ENCODE measurements at places on chromosomes 1 and 21.

- DNase-seq = no peak
Observed at GRCh38 chr1:34714386-34714785, 40.5 kb upstream of the GJB5 start.

DNA sequence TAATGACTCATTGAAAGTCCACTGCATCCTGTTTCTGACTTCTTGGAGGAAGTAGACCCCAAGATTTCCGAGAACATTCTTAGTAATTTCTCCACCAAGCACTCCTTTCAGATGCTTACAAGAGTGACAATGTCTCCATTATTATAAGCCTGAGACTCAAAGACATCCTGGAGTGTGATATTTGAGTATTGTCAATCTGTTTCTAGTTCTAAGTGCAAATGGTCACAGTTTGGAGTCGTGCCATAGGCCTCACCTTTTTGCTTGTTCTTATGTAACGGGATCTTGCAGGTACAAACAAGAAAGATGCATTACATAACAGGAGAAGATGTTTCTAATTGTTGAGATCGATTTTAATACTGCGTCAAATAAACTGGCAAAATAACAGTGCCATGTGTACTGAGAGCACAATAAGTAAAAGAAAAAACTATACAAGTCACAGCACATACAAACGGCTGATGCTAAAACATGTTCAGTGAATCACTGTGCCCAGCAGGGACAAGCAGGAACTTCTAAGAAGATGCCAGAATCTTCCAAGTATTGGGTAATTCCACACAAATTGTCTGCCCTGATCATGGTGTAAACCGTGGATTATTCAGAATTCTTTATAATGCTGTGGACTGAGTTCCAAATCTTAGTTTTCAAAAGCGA, 54.1 kb downstream of the CD2 start:
- no peak for DNase-seq

DNA sequence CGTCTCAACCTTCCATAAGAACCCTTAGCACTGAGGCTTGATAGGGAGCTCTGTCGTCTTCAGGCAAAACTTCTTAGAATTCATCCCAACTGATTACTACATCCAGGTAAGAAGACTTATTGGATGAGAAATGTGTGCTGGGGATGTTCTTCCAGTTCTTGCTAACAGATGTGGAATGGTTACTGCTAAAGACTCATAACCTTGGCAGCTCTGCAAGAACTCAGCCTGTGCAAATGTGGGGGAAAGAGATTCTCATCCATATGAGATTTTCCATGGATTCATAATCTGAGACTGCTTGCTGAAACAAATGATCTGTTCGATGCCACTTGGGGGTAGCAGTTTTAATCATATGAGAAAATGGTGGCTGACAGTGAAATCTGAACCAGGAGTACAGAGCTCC, 48.2 kb downstream of the NTPCR start:
- no peak for DNase-seq

- DNase-seq = no peak
Observed at GRCh38 chr1:77416692-77417450, 135.1 kb downstream of the AK5 start.

DNA sequence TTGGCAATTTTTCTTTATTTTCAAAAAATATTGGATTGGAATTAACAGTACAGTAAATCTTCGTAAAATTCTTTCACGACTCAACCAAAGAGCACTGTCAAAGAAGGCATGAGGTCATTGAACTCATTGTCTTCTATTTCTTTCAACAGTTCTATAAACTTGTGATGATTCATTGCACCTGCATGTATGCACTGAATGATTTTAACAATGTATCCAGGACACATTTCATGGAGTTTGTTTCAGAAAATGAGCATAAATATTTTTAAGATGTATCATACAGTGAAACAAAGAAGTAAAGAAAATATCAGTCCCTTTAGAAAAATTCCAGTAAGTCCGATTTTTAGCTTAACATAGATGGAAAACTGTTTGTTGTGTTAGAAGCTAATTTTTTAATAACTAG, 33.6 kb upstream of the CD34 start:
- no peak for DNase-seq

DNA sequence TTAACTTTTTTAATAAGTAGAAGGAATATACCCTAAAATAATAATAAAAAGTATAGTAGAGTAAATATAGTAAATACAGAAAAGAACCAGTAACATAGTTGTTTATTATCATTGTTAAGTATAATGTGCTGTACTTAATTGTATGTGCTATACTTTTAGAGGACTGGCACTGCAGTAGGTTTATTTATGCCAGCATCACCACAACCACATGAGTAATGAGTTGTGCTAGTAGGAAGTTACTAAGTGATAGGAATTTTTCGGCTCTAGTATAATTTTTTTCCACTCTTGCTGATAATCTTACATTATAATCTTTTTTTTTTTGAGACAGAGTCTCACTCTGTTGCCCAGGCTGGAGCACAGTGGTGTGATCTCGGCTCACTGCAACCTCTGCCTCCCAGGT, 71.6 kb downstream of the IVNS1ABP start:
- no peak for DNase-seq

- DNase-seq = no peak
Observed at GRCh38 chr1:203643213-203644045, 16.8 kb downstream of the ATP2B4 start.

GRCh38 chr21:35840197-35840799, 220.0 kb downstream of the SETD4 start:
- DNase-seq = peak; percentile 25

DNA sequence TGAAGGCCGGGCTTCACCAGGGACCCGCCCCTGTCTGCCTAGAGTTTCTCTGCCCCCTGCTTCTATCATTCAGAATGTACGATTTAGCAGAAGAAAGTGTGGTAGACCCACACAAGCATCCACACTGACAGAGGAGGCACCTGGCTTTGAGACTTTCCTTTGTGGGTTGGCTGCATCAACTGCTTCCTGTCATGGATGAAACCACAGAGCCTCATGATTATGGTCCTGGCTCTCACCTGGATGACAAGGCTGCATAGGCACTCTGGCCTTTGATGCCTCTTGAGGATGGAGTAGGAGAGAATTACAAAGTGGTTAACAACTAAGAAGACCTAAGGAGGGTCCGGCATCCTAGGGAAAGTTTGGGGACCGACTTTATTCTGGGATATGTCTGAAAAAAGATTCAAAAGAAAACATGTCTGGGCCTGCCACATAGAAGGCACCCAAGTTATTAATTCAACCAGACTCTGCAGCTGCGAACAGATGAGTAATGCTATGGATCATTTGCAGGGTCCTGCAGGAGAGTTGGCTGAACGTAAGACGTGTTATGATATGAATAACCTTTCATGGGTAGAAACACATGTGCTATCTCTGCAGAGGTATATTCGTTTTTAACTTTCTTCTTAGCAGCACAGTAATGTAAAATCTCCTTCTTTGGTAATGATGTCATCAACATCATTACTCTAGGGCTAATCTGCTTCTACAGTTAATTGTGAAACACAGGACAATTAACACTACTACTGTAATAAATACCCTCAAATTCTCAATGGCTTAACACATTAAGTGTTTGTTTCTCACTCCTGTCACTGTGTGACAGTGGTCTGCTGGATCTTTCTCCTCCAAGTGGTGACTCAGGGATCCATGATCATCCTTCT, 136.2 kb downstream of the SLC35F3 start:
- DNase-seq = no peak

DNA sequence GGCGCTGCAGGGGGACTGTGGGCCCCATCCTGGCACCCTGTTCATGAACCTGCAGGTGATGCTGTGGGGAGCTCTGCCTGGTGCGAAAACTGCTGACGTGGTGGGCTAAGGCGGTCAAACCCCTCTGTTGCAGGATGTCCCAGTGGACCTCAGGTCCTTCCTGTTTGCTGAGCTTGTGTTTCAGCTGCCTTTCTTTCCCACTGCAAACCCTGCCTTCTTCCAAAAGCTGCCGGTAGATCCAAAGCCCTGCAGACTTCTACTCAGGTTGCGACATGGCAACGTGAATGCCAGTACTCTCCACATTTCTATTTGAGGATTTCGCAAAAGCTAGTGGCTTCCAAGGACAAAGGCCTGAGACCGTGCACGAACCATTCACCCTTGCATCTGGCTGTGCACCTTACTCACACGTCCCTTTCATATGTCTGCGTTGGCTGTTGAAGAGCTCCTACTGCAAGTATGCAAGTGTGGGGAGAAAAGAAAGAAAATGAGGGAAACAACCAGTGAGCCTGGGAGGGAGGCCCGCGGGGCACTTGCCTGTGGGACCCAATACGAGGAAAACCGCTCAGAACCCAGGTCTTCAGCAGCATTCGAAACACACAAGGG, 6.2 kb upstream of the RRP1 start:
- no peak for DNase-seq

DNA sequence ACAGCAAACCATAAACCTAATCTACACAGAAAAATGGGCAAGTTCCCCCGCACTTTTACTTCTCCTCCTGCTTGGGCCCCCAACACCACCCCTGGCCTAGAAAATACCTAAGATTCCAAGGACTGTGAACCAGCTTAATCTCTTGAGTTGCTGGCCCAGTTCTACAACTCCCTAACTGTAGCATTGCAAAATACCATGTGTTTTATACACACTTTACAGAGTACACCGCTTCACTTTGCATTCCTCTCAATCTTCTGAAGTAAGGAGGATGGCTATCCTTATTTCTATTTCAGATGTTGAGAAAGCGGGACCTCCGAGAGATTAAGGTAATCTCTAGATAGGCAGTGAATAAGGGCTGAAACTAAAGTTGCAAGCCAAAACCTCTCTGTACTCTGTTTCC, 408.3 kb upstream of the NR5A2 start:
- no peak for DNase-seq

DNA sequence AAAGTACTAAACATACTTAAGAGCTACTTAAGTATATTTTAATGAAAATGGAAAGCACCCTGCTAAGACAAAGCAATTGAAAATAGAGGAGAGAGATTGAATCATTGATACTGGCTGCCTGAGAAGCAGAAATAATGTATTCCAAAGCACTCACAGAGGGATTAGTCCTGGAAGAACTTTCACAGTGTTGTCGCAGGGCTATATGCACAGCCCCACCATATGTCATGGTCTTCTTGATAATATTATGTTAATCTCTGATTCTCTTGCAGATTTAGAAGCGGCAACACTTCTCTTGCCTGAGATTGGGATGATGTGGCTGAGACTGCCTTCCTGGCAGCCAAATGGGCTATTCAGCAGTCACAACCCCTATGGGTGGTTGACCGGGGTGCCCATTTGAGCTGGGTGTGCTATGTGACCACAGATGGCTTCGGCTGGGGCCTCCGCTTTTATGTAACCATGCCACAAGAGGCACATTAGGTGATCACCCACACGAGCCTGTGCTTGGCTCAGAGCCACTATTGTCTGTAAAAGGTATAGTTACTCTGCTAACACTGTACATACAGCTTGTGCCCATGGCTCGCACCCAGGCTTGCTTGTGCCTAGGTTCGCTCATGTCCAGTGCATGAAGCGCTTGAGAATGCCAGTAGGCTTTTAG, 152.2 kb upstream of the SGIP1 start:
- DNase-seq = no peak

- no peak for DNase-seq
Observed at GRCh38 chr1:18781031-18781430, 78.4 kb downstream of the TAS1R2 start.

DNA sequence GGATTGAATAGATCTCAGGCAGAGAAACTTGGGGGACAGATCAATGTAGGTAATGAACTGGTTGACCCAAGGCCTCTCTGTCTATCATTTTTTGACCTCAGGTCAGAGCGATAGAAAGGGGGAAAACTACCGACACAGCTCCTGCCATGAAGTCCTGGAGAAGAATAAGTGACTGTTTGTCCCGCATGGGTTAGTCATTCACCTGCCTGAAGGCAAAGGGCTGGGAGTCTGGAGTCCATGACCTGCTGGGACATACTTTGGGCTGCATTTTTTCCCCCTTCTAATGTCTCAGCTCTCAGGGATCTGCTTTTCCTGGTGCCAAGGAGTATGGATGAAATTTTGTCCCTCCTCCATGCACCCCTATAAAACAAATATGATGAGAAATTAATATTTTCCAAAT, 1.6 kb upstream of the ROR1 start:
- no peak for DNase-seq

- DNase-seq = no peak
Observed at GRCh38 chr1:78301141-78301540, 189.6 kb upstream of the PTGFR start.

DNA sequence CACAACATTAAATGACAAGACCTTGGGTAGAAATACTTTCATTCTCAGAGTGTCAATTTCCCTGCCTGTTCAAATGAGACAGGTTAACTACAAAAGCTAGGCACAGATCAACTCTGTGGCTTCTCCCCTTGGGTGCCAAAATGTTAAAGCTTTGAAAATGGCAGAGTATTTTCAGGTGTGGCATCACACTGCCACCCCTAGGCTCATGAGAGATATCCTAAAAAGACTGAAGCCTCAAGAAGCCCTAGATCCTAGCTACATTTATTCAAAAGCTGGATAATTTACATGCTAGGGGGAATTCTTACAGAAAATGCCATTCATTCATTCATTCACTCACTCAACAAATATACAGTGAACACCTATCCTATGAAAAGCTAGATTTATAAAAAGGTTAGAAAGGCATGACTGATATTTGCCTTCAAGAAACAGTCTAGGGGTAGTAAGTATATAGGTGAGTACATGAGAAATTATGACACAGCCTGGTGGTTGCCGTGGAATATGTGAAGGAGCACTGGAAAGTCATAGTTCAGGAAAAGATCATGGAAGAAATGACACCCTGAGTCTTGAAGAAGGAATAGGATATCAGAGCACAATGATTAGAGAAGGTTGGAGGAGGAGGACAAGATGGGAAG, 15.9 kb upstream of the RAB4A start:
- no peak for DNase-seq

DNA sequence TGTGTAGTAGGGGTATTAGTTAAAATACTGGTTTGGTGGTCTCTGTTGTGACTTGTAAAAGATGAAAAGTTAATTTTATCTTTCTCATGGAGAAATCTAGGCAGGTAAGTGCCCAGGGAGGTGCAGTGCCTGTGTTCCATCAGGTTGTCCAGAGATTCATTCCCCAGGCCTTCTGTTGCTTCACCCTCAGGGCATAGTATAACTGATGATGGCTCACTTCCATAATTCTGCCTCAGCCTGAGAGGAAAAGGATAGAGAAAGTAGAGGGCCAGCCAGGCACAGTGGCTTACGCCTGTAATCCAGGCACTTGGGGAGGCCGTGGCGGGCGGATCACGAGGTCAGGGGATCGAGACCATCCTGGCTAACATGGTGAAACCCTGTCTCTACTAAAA, 153.9 kb downstream of the FMN2 start:
- no peak for DNase-seq

DNA sequence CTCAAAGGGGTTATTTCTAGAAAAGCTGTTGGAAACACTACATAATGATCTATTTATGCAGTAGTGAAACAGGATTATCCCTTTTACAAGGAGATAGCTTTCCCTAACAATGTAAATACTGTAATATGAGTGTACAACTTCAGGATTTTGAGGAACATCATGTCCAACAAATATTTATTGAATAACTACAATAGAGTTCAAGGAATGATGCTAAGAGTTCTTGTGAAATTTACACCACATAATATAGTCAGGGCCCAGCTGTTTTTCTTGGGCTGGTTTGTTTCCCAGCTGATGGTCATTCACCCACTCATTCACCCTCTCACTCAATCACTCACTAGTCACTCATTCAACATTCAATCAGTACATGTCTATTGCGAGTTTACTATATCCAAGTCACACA, 12.3 kb upstream of the LYPLAL1 start:
- no peak for DNase-seq

All from activated naive CD8-positive, alpha-beta T cell treated with anti-CD3 and anti-CD28 coated beads for 36 hours (primary cell).